ENCODE measurements at places on chromosomes 11 and 22.
A peak's percentile ranks its signal among the peaks of the same experiment; 100 is the strongest.

- no peak for DNase-seq
These were observed 3.6 kb downstream of the MYBPC3 start for GRCh38 chr11:47348859-47349258.

DNA sequence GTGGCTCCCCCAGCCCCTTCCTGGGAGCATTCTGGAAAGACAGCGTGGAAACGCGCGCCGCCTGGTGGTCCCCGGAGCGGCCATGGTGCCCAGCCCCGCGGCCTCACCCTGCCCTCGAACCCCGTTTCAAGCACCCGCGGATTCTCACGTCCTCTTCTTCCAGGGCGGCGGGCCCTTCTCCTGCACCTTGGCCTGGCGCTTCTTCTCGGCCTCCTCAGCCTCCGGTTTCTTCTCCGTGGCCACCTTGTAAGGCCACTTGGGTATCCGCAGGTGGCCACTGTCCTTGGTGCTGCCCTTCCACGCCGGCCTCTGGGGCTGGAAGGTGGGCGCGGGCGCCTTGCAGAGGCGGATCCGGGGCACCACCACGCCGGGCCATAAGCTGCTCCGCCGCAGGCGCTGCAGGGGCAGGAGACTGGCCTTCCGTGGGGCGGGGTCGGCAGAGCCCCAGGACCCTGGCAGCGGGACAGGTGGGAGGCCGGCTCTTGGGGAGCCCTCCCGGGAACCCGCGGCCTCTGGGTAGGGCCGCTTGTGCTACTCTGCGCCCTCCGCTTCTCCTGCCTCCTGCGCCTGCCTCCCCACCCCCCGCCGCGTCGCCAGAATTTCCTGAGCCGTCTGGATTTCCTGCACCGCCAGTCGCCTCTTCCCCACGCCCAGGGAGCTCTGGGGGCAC, 83.4 kb downstream of the TRIM51G start:
- no peak for DNase-seq

DNA sequence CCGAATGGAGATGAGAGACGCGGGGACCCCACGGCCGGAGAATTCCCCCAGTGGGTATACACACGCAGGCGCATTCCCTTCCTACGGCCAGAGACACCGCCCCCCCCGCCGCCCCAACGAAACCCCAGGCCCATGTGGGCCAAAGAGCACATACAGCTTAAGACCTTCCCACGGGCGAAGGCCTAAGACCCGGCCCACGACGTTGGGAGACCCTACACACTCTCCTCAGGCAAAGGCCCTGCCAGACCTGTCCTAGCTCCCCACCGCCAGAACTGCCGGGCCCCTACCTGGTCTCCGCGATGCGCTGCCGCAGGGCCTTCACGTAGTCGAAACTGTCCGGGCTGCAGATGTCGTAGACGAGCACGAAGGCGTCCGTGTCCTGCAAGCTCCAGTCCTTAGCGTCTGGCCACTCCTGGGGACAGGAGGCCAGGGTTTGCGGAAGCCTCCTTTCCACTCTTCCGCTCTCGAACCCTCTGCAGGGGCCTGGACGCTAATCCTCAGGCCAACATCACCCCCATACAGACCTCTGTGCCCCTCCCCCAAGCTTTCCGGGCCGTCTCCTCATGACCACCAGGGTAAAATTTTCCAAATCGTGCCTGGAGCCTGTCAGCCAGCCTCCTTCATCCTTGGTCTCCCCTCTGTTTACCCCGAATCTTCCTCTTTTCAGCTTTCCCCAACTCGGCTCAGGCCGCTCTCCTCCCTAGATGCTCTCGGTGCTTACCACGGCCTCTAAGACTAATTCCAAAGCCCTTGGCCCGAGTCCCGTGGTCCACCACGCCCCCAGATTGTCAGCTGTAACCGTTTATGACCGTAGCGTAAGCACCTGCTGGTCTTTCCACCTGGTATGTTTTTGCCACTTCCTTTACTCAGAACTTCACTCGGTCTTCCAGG, 1.7 kb downstream of the RASL10A start:
- no peak for DNase-seq

GRCh38 chr22:36415415-36416168, 27.8 kb upstream of the MYH9 start:
- no peak for DNase-seq

- no peak for DNase-seq
These were observed 6.0 kb upstream of the CLCF1 start for GRCh38 chr11:67379061-67380058.

DNA sequence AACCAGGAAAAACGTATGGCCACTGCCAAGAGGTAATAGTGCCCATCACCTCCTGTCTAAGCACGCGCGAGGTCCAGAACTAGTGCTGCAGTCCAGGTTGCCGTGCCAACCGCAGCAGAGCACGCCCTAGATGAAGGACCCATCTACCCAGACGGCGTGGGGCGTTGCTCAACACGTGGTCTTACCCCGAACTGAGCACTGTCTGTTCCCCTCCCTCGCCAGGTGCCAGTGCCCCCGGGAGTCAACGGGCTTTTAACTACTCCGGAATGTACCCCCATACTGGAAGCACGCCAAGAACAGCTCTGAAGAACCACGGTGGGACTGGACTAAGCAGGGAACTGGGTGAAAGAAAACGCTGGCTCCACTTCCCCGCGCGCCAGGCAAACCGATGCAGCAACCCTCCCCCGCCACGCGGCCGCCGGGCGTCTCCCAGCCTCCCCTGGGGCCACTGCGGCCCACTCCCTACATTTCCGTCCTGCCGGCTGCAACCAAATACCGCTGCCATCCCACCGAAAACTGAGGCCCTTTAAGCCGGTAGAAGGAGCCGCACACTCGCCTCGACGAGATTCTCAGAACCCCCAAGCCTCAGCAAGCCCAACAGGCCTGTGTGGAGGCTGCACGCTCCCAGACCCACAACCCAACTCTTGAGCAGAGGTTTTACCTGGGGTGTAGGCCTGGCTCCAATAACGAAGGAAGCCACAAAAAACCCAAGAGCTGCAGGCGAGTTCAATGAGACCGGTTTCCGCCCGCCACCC, at the start of gene HSPA8:
Gene HSPA8 (minus strand): TSS at position 734 of the 755 bp plus-strand sequence. CDS start 812 bp downstream, outside the sequence.
- DNase-seq: no peak

- no peak for DNase-seq
These were observed 15.9 kb upstream of the HYLS1 start for GRCh38 chr11:125871391-125872137.

GRCh38 chr11:1310772-1311468, 1.5 kb upstream of the TOLLIP start:
- no peak for DNase-seq

DNA sequence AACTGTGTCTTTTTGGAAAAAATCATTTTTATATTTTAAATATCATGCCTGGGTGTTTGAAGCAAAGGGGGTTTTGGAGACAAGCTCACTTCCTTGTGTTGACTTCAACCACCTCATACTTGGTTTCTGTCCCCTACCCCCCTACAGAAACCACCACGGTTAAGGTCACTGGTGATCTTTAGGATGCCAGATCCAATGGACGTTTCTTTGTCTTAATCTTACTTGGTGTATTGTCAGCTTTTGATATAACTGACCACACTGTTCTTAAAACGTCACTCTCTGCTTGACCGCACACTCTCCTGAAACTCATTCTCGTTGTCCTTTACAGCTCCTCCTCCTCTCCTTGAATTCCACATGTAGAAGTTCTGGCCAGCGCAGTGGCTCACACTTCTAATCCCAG, 34.8 kb upstream of the SWAP70 start:
- no peak for DNase-seq

DNA sequence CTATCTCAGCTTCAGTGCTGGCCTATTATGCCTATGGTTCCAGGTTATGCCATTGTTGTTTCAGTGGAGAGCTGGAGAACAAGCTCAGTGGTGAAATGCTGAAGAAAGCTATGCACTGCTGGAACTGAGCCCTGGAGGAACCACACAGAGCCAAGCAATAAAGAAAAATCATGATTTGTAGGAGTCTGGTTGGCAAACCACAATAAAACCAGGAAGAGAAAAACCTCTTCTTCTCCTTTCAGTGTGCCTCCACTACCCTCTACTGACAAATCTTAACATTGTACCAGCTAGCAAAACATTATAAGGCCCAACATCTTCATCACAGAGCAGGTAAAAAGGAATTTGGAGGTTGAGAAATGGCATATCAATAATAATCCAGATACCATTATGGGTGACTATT, 5.3 kb downstream of the OR51F2 start:
- no peak for DNase-seq

DNA sequence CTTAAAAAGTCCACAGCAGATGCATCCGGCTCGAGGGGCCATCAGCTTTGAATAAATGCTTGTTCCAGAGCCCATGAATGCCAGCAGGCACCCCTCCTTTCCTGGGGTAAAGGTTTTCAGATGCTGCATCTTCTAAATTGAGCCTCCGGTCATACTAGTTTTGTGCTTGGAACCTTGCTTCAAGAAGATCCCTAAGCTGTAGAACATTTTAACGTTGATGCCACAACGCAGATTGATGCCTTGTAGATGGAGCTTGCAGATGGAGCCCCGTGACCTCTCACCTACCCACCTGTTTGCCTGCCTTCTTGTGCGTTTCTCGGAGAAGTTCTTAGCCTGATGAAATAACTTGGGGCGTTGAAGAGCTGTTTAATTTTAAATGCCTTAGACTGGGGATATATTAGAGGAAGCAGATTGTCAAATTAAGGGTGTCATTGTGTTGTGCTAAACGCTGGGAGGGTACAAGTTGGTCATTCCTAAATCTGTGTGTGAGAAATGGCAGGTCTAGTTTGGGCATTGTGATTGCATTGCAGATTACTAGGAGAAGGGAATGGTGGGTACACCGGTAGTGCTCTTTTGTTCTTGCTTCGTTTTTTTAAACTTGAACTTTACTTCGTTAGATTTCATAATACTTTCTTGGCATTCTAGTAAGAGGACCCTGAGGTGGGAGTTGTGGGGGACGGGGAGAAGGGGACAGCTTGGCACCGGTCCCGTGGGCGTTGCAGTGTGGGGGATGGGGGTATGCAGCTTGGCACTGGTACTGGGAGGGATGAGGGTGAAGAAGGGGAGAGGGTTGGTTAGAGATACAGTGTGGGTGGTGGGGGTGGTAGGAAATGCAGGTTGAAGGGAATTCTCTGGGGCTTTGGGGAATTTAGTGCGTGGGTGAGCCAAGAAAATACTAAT, 1.9 kb downstream of the NEAT1 start:
- DNase-seq: no peak

- no peak for DNase-seq
These were observed 15.4 kb upstream of the NAP1L4 start for GRCh38 chr11:3007404-3008010.

GRCh38 chr11:3824714-3825472, 15.9 kb downstream of the RHOG start:
- DNase-seq: no peak

GRCh38 chr11:94043241-94043640, 22.1 kb downstream of the HEPHL1 start:
- DNase-seq: no peak

DNA sequence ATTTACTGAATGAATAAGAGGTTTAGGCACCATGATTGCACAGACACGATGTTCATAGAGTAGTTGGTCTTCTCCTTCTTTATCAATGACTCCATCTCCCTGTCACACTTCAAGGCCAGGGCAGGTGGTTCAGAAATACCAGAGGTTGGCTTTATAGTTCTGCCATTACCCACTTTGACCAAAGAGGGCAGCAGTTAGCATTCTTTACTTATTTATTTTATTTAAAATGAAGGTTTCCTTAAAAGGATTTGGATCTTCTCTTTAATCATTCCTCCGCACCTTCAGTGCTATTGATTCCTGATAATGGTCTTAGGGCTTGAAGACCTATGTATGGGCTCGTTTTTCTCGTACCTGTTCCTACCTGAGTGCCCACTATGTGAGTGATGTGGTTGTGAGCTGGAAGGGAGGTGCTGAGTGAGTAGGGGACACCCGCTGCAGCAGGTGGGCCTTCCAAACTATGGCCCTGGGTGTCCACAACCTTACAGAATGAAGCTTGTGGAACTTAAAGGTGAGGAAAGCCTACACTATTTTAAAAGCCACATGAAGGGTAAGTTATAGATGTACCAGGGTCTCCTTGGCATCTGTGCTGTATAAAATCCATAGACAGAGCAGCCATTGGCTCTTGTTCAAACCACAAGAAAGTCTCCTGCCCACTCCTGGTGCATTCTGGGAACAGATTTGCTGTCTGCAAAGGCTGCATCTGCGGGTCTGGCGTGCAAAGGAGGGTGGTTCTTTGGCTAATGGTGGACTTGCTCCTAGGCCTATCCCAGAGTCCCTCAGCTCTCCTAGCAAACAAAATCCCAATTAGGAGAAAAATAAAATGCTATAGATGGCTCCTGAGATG, 35.0 kb downstream of the TIMP3 start:
- DNase-seq: no peak

DNA sequence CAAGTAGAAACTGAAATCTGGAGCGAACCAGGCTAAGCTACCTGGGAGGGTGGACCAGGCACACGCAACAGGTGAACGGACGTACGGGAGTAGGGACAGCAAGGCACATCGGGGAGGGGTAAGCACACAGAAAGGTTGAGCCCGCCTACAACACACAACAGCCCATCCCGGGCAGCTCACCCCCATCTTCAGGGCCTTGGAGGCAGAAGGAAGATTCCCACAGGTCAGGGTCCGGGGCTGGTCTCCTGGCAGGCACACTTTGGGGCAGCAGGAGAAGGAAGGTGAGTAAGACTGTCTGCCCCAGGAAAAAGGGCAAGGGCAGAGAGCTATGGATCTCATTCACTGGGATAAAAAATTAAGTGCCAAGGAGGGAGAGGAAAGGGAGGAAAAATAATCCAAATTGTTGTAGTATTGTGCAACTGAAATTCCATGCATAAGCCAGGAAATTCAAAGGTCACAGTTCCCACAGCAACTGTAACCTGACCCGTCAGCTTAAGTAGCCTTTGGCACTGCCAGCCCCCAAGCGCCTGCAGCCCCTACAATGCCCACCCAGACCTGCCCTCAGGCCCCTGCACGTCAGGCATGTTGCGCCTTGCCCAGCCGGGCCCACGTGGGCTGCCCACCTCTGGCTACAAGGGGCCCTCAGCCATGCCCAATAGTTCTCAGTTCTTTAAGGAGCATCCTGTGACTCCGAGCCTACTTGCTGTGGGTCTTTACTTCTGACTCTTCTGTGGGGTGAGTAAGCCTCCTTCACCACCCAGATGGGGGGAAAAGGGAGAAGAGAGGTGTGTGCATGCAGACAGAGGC, 51.8 kb downstream of the MICAL3 start:
- DNase-seq: no peak

- DNase-seq: no peak
These were observed 858.7 kb upstream of the CHORDC1 start for GRCh38 chr11:91081440-91082043.

- no peak for DNase-seq
These were observed 573.9 kb upstream of the KIRREL3 start for GRCh38 chr11:127574478-127574877.

- DNase-seq: peak; percentile 77
These were observed 78.7 kb downstream of the PIWIL3 start for GRCh38 chr22:24695561-24696511.

DNA sequence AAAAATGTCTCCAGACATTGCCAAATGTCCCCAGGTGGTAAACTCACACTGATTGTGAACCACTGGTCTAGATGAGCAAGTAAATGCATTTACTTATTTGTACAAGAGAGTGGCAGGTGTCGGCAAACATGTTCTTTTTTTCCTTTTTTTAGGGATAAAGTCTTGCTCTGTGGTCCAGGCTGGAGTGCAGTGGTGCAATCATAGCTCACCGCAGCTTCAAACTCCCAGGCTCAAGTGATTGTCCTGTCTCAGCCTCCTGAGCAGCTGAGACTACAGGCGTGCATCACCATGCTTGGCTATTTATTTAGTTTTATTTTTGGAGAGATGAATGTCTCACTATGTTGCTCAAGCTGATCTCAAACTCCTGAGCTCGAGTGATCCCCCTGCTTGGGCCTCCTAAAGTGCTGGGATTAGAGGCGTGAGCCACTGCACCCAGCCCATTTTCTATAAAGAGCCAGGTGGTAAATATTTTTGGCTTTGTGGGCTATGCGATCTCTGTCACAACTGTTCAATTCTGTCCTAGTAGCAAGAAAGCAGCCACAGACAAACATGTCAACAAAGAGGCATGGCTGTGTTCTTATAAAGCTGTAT, 1.4 kb downstream of the VPREB1 start:
- DNase-seq: no peak
